ENCODE measurements at places on chromosomes 6 and 20.

- DNase-seq, result no peak
- no peak overlapping the region for H3K4me3 ChIP-seq
- peaks cover 4% of the 10 kb centered on the region for H3K36me3 ChIP-seq
- H3K4me1 ChIP-seq, result peaks cover 3% of the 10 kb centered on the region
- H3K27me3 ChIP-seq, result no peaks in the 10 kb centered on the region
Measured at GRCh38 chr20:32113591-32114260, 4.2 kb downstream of the TM9SF4 start.

GRCh38 chr6:70151616-70152015 lies 151.3 kb downstream of the COL9A1 start:
- no peaks in the 10 kb centered on the region for H3K36me3 ChIP-seq
- H3K4me1 ChIP-seq, result no peaks in the 10 kb centered on the region
- H3K27ac ChIP-seq, result no peak overlapping the region
- no peak overlapping the region for H3K4me3 ChIP-seq
- no peak for DNase-seq
- no peaks in the 10 kb centered on the region for H3K27me3 ChIP-seq

- H3K36me3 ChIP-seq, result no peaks in the 10 kb centered on the region
- DNase-seq, result no peak
Measured at GRCh38 chr6:111157412-111157811, 70.1 kb downstream of the SLC16A10 start.

- H3K4me1 ChIP-seq, result peaks cover 17% of the 10 kb centered on the region
- H3K27ac ChIP-seq, result no peak overlapping the region
- no peak overlapping the region for H3K4me3 ChIP-seq
- H3K36me3 ChIP-seq, result no peaks in the 10 kb centered on the region
Measured at GRCh38 chr6:137868721-137869548, 1.9 kb downstream of the TNFAIP3 start.

DNA sequence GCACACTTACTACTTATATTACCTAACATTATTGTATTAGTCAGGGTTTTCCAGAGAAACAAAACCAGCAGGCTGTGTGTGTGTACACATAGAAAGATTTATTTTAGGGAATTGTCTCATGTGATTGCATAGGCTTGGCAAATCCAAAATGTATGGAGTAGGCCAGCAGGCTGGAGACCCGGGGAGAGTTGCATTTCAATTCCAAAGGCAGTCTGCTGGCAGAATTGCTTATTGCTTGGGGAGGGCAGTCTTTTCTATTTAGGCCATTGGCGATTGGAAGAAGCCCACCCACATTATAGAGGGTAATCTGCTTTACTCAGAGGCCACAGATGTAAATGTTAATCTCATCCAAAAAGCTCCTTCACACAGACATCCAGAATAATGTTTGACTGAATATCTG lies 157.0 kb downstream of the ADGRG6 start:
- no peaks in the 10 kb centered on the region for H3K36me3 ChIP-seq
- no peaks in the 10 kb centered on the region for H3K27me3 ChIP-seq
- no peaks in the 10 kb centered on the region for H3K4me1 ChIP-seq
- H3K4me3 ChIP-seq, result no peak overlapping the region
- no peak for DNase-seq

DNA sequence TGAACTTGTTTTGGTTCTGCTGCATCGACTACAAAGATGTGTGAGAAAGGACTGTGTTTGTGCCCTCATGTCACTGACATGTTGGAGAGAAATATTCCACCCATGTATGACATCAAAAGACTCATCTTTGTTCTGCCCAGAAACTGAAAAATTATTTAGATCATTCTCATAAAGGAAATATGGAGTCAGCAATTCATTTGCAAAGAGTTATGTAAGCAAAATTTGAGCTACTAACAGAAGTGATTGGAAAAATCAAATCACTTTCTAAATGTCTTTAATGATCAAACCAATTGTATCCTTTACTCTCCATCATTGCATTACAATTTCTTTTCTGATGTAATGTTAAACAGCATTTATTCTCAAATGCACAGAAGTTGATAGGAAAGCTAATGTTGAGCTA lies 19.3 kb downstream of the ADAT2 start:
- no peaks in the 10 kb centered on the region for H3K4me1 ChIP-seq
- DNase-seq, result no peak
- no peak overlapping the region for H3K27ac ChIP-seq
- H3K27me3 ChIP-seq, result no peaks in the 10 kb centered on the region
- peaks cover 12% of the 10 kb centered on the region for H3K36me3 ChIP-seq

DNA sequence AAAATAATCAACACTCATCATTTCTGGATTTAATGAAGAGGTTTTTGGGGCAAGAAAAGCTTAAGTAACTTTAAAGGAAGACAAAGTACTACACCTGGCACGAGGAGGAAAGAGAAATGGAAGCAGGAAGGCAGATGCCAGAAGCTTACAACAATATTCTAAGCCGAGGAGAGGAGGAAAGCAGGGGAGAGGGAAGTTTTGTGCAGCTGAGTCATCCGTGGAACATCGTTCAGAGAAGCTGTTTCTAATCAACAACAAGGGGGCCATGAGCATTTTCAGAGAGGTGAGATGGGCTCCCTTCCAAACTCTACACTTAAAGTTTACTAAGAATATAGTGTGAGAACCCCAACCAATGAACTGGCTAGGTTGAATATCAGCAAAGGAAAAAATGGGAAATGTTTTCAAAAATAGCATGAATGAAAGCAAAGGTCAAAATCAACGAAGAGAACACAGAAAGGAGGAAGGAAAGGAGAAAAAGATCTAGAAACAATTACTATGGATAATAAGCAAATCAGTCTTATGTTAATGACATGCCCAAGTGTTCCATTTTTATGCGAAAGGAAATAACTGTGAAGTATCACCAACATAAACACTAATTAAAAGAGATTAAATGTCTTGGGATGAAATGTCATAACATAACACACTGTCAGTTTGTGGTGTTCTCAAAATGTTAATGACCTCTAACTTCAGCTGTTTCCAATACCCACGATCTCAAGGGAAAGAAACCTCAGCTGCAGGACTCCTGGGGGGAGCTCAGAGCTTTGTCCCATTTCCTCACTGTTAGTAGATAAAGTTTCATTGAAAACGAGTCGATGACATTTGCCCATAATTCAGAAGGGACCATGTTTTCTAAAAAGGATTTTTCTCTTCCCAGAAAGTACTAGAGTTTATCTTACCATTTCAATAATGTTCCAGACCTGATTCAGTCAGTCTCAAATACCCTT lies 203.4 kb upstream of the STXBP5 start:
- H3K4me1 ChIP-seq, result peaks cover 3% of the 10 kb centered on the region
- H3K27me3 ChIP-seq, result no peaks in the 10 kb centered on the region
- no peak overlapping the region for H3K4me3 ChIP-seq
- H3K36me3 ChIP-seq, result no peaks in the 10 kb centered on the region

DNA sequence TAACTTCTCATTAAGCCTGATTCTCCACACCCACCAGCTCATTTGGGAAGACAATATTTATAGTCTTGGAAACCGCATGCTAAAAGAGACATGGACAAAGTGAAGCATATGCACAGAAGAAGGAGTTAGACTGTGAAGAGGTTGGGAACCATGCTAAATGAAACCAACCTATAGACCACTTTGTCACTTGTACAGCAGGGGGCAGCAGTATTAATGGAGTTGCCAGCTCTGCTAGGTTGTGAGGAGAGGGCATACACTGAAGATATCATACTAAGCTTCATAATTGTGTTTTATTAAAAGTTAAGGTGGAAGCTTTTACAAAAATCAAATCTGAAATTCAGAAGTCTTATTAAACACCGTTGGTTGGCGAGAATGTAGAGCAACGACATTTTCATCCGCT lies 38.3 kb upstream of the HMGCLL1 start:
- DNase-seq, result no peak
- no peaks in the 10 kb centered on the region for H3K36me3 ChIP-seq
- peaks cover 2% of the 10 kb centered on the region for H3K4me1 ChIP-seq
- H3K27ac ChIP-seq, result no peak overlapping the region

GRCh38 chr20:53163486-53163885 lies 191.3 kb downstream of the TSHZ2 start:
- no peak for DNase-seq
- no peaks in the 10 kb centered on the region for H3K27me3 ChIP-seq
- H3K27ac ChIP-seq, result no peak overlapping the region
- H3K4me1 ChIP-seq, result no peaks in the 10 kb centered on the region

DNA sequence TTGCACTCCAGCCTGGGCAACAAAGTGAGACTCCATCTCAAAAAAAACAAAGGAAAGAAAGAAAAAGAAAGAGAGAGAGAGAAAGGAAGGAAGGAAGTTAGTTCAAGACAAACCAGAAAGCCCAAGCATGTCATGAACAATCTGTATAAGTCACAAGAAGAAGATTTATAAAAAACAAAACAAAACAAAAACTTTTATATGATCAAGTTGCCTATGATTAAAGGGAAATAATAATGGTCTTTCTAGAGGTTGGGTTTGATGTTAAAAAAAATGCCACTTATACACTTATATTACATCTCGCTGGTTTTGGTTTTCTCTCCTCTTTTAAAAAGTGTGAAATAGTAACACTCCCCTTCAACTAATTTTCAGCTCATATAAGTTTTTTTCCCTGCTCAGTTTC lies 146.2 kb upstream of the CARMIL1 start:
- H3K36me3 ChIP-seq, result no peaks in the 10 kb centered on the region
- no peaks in the 10 kb centered on the region for H3K4me1 ChIP-seq
- H3K27ac ChIP-seq, result no peak overlapping the region

DNA sequence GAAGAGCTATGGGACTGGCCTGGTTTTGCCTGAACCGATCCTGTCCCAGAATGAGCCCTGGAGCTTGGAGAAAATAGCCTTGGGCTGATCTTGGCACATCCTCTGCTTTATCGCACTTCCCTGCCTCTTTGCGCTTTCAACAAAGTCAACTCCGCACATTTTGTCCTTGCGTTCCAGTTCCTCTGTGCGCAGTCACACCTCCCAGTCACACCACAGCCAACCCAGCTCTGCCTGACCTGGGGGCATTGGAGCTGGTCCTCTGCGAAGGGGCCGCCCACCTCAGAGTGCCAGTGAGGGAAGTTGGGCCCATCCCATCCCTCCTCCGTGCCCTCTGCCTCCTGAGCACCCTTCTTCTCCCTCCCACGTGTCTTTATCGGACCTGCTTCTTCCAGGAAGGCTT lies 16.9 kb upstream of the UQCC2 start:
- no peak overlapping the region for H3K27ac ChIP-seq
- no peaks in the 10 kb centered on the region for H3K36me3 ChIP-seq
- DNase-seq, result no peak
- peaks cover 8% of the 10 kb centered on the region for H3K4me1 ChIP-seq
- H3K27me3 ChIP-seq, result no peaks in the 10 kb centered on the region
- H3K4me3 ChIP-seq, result no peak overlapping the region

DNA sequence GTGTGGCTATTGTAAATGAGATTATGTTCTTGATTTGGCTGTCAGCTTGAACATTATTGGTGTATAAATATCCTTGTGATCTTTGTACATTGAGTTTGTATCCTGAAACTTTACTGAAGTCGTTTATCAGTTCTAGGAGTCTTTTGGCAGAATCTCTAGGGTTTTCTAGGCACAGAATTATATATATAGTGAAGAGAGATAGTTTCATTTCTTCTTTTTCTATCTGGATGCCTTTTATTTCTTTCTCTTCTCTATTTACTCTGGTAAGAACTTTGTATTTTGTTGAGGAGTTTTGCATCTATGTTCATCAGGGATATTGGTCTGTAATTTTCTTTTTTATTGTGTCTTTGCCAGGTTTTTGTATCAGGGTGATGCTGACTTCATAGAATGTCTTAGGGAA lies 589.2 kb upstream of the MAN1A1 start:
- H3K36me3 ChIP-seq, result no peaks in the 10 kb centered on the region
- no peaks in the 10 kb centered on the region for H3K4me1 ChIP-seq
- DNase-seq, result no peak
- no peak overlapping the region for H3K27ac ChIP-seq

DNA sequence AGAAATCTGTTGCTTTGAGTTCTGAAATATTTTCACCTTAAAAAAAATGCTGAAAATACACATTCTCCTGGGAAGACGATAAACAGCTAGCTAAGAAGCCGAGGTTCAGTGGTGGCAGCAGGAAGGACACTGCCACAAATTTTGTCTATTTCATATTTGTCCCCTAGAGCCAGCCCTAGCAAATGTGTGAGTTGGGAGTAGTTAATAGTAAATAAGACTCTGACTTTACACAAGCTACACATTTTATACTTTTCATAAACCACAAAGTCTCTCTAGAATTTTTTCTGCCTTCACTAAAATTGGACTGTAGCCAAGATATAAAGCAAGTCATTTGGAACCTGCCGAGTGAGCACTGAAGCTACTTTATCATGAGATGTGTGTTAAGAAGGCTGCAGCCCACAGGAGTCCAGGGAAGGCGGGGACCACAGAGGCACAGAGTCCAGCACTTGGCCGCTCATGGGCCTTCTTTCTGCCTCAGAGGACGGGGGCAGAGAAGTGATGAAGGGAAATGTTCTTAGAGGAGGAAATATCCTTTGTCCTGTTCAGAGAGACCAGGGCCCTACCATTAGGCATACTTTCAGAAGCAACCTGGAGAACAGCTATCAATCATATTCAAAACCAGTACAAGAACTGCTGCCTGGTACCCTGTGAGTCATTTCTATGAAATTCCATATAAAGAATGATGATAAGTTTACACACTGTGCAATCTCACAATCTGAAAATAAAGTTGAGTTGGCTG lies 241.7 kb upstream of the TAB2 start:
- H3K27me3 ChIP-seq, result no peaks in the 10 kb centered on the region
- DNase-seq, result no peak
- H3K4me3 ChIP-seq, result no peak overlapping the region
- no peak overlapping the region for H3K27ac ChIP-seq
- H3K4me1 ChIP-seq, result no peaks in the 10 kb centered on the region
- peaks cover 9% of the 10 kb centered on the region for H3K36me3 ChIP-seq

- peaks cover 7% of the 10 kb centered on the region for H3K4me1 ChIP-seq
- no peak overlapping the region for H3K27ac ChIP-seq
- no peaks in the 10 kb centered on the region for H3K36me3 ChIP-seq
- H3K4me3 ChIP-seq, result peak overlapping the region; percentile 25
- H3K27me3 ChIP-seq, result peaks cover 20% of the 10 kb centered on the region
Measured at GRCh38 chr6:6546318-6547109, 42.0 kb upstream of the LY86 start.

DNA sequence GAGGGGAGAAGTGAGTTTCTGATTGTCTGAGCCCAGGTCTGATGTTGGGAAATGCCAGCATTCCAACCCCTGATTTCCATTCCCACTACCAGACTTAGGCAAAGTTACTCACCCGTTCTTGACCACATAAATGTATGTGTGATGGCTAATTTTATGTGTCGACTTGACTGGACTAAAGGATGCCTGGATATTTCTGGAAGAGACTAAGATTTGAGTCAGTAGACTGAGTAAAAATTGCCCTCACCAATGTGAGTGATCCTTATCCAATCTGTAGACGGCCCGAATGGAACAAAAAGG lies 95.8 kb upstream of the TAB2 start:
- no peaks in the 10 kb centered on the region for H3K36me3 ChIP-seq
- no peaks in the 10 kb centered on the region for H3K27me3 ChIP-seq
- H3K27ac ChIP-seq, result no peak overlapping the region
- H3K4me1 ChIP-seq, result peaks cover 2% of the 10 kb centered on the region
- DNase-seq, result no peak
- no peak overlapping the region for H3K4me3 ChIP-seq

DNA sequence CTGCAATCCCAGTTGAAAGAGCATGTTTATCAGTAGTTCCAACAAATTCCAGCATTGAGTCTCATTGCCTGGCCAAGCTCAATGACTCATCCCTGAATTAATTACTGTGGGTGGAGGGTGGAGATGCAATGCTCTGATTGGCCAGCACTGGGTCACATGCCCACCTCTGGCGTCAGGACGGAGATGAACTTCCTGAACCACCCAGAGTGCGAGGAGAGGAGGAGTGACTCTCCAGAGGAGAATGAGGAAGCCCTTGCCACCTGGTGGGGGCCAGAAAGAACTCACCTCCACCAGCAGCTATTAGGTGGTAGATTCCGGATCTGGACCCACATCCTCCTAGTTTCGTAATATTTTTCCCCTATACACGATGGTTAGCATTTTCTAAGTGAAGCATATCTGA lies 283.9 kb downstream of the TBC1D7 start:
- no peak overlapping the region for H3K27ac ChIP-seq
- no peaks in the 10 kb centered on the region for H3K27me3 ChIP-seq
